ENCODE measurements at places on chromosomes 7 and 10.

DNA sequence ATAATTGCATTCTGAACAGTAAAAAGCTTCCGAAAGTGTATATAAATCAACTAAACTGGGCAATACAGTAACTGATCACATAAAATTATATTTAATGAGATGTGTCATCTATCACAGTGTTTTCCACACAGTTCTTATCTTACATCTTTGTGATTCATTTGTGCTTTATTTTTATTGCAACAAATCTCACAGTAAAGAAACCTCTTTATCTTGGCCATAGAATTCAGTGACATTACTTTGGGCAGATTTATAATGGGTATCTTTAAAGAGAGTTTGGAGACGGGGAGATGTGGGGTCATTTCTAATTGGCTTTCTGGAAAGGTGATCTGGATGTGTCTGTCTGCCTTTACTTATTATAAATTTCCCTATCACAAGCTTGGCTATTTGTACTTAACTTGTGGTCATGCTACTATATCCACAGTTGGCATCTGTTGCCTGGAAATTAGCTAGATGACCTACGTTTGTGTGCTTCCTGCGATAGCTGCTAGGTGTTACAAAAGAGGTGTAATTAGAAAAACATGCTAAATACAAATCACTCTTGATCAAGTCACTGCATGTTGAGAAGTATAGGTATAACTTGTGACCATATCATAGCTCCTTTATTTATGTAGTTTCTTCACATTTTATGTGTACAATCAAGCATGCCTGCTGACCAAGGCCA lies 123.8 kb downstream of the ARID5B start:
- no peak for DNase-seq

GRCh38 chr7:101124376-101125056 lies 2.4 kb upstream of the SERPINE1 start:
- no peak for DNase-seq

- no peak for DNase-seq
Measured at GRCh38 chr10:79017882-79018520, 50.8 kb upstream of the ZMIZ1 start.

GRCh38 chr10:110509560-110509959 lies 11.9 kb downstream of the DUSP5 start:
- DNase-seq = no peak

DNA sequence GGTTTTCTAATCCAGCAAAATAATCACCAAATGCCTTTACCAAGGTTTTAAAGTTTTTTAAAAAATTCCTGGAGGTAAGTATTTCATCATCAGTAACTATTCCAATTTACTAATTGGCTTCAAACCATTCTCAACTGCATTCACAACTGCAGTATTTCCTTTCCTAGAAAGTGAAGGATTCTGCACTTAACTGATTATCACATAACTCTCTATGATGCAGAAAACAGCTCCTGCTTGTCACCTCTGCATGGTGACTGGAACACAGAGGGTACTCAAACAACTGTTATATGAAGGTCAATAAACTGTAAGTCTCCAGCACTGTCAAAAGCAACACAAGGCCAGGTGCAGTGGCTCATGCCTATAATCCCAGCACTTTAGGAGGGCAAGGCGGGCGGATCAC lies 42.6 kb downstream of the SRPK2 start:
- DNase-seq = no peak

DNA sequence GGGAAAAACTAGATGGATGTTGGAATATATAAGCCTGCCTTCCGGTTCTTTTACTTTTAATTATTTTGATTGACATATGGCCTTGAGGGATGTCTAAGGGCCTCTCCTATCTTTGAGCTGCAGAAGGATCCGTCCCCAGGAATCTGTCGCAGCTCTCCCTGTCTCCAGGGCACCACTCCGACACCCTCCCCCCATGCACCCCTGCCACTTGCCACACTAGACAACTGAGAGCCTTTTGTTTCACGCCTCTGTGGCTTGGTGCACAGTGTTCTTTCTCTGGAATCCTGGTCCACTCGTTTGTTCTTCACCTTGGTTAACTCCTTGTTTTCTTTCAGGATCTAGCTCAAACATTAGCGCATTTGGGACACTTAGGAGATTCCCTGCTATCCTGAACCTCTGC lies 124.1 kb upstream of the EFCAB10 start:
- no peak for DNase-seq

- no peak for DNase-seq
Measured at GRCh38 chr7:155064186-155064585, 5.9 kb upstream of the HTR5A start.

GRCh38 chr10:22058201-22058600 lies 54.7 kb upstream of the DNAJC1 start:
- no peak for DNase-seq

DNA sequence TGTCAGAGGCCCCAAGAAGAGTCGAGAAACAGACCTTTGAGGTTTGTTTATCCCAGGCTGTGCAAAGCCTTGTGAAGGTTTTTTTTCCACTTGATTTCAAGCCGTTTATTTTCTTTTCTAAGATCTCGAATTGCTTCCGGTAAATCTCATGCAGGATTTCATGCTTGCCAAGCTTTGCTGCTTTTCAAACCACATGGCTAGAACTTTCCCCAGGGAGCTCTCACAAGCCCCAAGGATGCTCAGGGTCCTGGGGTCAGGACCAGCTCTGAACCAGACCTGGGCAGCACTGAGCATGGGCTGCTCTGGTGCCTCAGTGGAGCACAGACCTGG lies 48.0 kb upstream of the AQP1 start:
- DNase-seq = no peak

GRCh38 chr10:31778627-31779026 lies 150.0 kb downstream of the ARHGAP12 start:
- no peak for DNase-seq

GRCh38 chr10:101141616-101142532 lies 10.8 kb downstream of the TLX1 start:
- DNase-seq = peak; percentile 68

GRCh38 chr10:12400266-12400931 lies 51.1 kb downstream of the CAMK1D start:
- no peak for DNase-seq

DNA sequence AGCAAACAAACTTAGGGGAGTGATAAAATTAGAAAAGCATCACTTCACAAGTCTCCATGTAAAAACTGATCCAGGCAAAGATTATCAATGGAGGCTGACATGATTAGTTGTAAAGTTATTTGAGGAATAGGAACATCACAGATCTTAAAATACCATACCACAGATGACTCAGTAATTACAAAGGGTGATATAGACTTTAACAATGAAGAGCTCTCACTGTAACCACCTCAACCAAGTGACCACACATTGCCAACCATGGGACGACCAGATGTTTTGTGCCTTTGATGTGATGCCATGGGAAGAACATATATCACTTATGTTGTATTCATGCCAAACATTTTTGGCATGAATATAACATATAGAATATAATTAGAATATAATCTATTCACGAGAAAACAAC lies 11.7 kb downstream of the AASS start:
- DNase-seq = no peak

GRCh38 chr7:37920305-37920848 lies at the start of gene EPDR1:
TSS of gene EPDR1 (plus strand) at chr7:37920640. CDS start at chr7:37920940, 300 bp downstream.
- DNase-seq = no peak
